ENCODE measurements at places on chromosomes 11 and 22.

GRCh38 chr11:104764710-104765045 lies 133.6 kb downstream of the CASP12 start:
- no peak for DNase-seq

DNA sequence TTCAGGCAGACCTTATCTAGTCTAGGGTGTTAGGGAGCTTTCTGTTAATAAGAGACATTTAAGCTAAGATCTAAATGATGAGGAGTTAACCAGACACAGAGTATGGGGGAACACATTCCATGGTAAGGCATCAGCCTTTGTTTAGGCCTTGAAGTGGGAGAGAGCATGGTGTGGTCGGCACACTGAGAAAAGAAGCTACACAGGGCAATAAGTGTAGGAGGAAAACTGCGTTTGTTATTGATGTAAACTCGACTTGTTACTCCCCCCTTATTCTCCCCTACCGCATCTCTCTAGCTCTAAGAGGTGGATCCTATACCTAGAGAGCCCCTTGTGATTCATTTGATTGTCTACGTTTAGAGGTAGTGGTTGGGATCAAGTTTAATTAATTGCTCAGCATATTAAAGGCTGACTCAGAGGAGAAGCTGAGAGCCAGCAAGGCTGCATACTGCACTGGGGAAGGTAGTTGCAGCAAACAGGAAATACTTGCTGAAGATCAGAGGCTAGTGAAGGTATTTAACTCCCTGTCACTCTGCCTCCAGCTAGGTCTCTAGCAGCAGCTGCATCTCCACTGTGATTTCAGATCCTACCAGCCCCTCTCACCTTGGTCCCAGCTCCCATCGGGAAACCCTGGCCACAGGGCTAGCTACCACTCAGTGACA lies 86.8 kb upstream of the TEAD1 start:
- no peak for DNase-seq

DNA sequence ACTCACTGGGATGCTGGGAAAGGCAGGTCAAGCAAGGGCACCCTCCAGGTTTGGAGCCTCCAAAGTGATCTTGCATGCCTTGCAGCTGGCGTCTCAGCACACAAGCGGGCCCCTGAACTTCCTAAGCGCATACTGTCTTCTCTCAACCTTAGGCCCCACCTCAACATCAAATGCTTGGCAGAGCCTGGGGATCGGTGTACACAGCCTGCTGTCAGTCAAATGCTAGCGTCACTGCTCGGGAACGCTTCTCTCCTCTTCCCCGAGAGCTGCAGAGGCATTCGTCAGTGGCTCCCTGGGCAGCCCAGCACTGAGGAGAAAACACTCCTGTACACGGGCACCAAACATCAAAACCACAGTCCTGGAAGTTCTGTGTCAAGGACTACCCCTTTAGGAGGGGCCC lies 124.9 kb downstream of the C11orf58 start:
- DNase-seq, result no peak

DNA sequence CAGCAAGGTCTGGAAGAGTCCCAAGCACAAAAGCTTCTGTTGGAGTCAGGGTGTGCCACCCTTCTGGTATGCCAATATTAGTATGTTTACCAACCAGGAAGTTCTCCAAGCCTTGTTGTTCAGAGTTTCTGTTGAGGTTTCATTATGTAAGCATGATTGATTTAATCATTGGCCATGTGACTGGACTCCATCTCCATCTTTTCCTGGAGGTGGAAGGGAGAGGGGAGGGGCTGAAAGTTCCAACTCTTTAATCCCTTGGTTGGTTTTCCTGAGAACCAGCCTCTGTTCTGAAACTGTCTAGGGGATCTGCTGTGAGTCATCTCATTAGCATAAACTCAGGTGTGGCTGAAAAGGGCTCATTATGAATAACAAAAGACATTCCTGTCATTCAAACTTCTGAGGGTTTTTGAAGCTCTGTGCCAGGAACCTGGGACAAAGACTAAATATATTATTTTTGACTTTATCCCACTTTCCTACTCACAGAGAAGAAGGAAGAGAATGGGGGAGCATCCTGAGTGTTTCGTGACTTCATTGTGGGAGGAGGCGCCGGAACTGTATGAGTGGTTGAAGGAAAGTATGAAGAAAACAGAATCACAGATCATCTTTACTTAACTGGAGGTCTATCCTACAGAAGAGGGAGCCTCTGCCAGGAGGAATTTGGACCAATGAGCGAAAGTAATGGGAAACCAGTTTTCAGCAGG lies 138.2 kb downstream of the NECTIN1 start:
- no peak for DNase-seq

DNA sequence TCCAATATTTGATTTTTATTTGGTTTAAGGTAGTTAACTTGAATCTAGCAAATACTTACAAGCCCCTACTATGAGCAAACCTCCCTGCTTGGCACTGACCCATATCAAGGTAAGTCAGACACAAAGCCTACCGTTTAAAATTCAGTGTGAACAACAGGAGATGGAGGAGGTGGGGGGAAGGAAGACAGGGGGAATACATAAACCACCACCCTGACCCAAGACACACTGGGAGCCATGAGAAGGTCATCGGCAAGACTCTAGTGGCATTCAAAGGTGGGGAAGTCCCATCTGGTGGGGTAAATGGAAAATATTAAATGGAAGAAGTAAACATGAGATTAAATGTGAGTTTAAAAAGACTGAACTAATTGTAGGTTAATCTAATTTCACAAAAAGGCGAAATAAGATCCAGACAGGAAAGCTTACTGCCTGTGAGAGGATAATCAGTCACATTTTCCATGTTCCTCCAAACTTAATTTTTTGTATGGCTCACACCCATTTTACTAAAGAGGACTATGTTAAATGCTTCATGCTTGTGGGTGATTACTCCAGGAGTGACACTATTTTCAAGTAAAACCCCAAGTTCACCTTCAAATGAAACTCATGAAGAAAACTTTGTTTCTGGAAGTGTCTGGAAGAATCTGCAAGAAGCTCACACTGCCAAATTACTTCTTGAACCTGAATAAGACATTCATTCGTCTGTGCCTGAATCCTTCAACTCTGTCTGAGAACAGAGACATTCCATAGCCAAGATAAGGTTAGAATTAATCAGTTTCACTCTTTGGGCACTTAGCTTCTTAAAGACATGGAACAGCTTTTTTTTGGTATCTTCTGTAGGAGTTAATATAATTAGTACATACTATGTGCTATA lies 51.7 kb downstream of the PITPNB start:
- no peak for DNase-seq

GRCh38 chr22:32050678-32051515 lies 7.8 kb downstream of the SLC5A1 start:
- DNase-seq, result no peak

- DNase-seq, result no peak
These were observed 22.2 kb upstream of the CBX7 start for GRCh38 chr22:39174498-39175352.

DNA sequence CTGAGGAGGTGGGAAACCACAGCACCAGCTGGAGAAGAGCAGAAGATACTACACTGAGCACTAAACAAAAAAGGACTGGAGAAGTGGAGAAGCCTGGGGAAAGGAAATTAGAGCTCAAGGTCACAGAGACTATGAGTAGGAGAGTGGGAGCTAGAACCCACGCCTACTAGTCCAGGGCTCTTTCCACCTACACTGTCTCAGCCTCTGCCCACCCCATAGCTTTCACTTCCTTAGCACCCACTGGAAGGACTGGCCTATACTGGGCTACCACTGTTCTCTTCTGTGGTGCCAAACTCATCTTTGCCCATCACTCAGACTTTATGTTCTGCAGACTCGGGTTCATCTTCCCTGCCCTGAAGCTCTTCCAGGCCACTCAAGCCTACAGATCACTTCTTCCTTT lies 94.3 kb upstream of the PHOX2A start:
- no peak for DNase-seq

GRCh38 chr11:45243967-45244366 lies 42.2 kb downstream of the SYT13 start:
- no peak for DNase-seq

DNA sequence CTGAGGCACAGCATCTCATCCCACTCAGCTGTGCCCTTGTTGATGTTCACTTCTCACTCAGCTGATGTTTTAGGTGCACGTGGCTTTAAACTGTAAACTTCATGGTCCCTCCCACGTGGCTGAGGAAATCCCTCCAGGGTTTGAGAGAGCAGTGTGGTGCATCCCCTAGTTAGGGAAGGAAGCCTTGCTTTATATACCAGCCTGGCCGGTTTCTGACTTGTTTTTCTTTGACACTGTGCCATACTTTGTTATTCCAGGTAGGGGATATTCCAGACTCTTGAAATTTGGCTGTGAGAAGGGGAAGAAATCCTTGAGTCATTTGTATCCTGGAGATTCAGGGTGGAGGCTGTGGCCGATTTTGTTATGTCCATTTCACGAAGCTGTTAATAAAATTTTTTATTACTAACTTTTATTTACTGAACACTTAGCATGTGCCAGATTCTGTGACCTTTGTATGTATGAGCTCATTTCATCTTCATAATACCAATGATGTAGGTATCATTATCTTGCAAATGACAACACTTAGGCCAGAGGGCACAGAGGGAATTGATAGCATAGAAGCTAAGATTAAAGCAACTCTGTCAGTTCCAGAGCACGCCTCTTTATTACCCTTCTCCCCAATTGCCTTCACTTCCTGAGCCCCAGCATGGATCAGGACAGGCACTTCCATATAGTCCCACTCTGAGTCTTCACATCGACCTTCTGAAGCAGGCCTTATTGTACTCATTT lies 116.6 kb downstream of the NAV2 start:
- DNase-seq, result no peak

GRCh38 chr11:16373768-16374167 lies 17.4 kb upstream of the SOX6 start:
- DNase-seq, result no peak

- no peak for DNase-seq
These were observed 5.8 kb upstream of the HMBS start for GRCh38 chr11:119078675-119079420.

DNA sequence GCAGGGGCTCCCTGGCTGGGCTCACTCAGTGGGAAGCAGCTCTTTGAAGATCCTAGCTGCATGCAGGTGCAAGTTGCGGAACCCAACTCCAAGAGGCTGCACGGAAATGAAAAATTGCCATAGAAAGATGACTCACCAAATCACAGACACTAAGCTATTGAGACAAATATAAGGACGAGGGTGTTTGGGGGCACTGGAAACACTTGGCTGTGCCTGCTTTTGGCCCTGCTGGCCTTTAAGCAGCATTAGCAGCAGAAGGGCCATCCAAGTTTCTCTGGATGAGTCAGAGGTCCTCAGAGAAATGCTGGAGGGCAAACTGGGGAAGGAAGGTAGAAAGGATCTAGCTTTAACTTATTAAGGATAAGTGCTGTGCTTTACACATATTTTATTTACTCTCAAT lies 282.3 kb downstream of the KIRREL3 start:
- no peak for DNase-seq

DNA sequence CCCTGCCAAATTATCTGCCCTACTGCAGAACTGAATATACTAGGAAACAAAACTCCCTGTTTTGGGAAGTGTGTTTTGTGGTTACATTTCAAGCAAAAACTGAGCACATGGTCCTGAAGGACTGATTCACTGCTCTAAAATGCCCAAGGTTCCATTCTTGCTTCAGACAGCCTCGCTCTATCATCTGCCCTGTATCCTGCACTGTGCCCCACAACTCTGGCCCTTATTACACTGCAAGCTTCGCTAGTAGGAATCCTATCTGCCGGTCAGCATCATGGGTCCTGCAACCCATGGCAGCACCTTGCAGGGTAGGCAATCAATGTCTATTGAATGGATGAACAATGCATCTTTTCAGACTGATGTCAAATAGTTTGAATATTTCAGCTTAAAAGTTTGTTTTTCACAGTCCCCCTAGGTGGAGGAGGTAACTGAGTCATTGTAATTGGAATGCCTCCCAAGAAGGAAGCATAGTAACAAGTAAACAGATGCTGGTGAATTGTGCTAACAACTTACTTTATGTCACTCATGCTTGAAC lies 21.3 kb downstream of the LAYN start:
- DNase-seq, result no peak

GRCh38 chr22:19756288-19757128 lies 4.1 kb upstream of the TBX1 start:
- DNase-seq, result no peak

- no peak for DNase-seq
These were observed 42.8 kb upstream of the CCND1 start for GRCh38 chr11:69598147-69598546.

DNA sequence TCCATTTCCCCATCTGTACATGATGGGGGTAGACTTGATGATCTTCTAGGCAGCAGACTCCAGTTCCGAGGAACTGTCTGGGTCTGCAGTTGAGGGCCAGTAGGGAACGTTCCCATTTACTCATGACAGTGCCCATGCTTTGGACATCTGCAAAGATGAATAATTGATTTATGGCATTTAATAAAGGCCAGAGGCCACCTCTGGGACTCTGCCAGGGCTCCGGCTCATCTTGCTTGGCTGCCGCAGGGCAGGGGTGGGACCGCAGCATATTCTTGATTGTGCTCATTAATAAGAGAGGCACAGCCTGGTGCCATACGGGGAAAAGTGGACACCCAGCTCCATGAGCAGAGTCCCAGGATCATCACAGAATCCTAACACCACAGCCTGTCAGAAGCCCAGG lies 28.1 kb upstream of the KLHL35 start:
- no peak for DNase-seq

- no peak for DNase-seq
These were observed 24.4 kb upstream of the SNX19 start for GRCh38 chr11:130940706-130941105.

GRCh38 chr22:37942133-37942532 lies 11.3 kb downstream of the C22orf23 start:
- no peak for DNase-seq

GRCh38 chr11:107263844-107264563 lies 193.6 kb downstream of the CWF19L2 start:
- no peak for DNase-seq

DNA sequence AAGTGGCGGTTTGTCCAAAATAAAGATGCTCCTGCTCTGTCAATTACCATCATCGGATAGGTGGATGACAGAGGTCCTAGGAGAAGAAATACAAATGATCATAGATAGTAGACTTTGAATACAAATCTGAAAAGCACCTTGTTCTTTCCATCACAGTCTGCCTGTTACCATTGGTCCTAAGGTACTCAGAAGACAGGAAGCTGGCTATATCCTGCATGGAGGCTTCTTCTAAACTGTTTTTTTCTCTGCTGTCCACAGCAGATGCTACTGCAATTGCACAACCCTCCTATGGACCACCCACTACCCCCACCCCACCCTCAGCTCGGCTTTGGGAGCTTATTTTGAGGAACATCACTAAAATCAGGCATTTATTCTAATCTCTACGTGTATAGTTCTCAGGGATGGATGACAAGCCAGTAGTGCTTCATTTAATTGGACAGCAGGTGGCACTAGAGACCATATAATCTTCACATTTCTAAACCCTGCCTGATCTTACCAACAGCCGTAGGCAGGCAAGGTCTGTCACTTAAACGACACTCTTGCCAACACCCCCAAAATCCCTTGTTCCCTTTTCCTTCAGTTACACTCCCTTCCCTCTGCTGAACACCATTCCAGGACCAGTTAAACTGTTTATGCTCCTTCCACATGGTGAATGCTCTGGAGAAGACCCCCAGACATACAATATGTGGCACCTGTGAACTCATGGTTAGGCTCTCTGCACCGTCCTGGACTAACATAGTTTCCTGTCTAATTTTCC lies 6.6 kb upstream of the PTS start:
- no peak for DNase-seq

GRCh38 chr11:81857386-81857785 lies 876.3 kb downstream of the FAM181B start:
- no peak for DNase-seq
